ENCODE measurements at places on chromosomes 6 and 20.

- DNase-seq: no peak
Observed at GRCh38 chr6:110400208-110400607, 15.2 kb downstream of the DDO start.

- peak; percentile 51 for DNase-seq
Observed at GRCh38 chr6:26158581-26159356, 71.5 kb downstream of the HFE start.

GRCh38 chr6:124873066-124873410, 89.2 kb upstream of the RNF217 start:
- no peak for DNase-seq

- no peak for DNase-seq
Observed at GRCh38 chr6:130995783-130996447, 67.1 kb downstream of the EPB41L2 start.

DNA sequence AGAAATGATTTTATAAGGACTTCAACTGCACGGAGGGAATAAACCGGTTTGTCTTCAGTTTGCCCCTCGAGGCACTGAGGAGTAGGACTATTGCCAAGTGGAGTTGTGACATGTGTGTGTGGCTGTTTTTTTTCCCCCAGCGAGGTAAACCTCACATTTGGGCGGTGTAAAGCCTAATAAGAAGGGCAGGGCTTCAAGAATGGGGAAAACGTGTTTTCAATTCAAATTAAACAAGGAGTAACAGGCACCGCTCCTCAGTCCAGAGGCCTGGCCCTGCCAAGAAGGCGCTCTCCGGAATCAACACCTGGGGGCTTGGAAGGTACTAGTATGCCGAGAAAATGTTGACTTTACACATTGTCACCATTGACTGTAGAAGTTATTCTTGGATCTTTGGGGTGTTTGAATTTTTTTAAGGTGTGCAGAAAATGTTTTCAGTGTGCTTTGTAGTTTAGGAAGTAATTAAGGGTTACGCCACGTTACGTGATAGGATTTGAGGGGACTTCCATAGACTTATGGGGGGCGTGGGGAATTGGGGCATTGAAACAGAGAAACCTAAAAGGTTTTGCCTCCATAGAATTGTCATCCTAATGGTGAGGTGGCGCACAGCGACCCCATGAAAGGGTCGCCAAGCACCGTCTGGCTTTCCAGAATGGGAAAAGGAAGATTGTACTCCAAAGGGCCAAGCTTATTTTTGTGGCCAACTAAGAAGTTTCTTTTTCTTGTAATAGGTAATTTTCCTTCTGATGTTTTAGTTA, 791 bp downstream of the ADGRG6 start:
- no peak for DNase-seq

DNA sequence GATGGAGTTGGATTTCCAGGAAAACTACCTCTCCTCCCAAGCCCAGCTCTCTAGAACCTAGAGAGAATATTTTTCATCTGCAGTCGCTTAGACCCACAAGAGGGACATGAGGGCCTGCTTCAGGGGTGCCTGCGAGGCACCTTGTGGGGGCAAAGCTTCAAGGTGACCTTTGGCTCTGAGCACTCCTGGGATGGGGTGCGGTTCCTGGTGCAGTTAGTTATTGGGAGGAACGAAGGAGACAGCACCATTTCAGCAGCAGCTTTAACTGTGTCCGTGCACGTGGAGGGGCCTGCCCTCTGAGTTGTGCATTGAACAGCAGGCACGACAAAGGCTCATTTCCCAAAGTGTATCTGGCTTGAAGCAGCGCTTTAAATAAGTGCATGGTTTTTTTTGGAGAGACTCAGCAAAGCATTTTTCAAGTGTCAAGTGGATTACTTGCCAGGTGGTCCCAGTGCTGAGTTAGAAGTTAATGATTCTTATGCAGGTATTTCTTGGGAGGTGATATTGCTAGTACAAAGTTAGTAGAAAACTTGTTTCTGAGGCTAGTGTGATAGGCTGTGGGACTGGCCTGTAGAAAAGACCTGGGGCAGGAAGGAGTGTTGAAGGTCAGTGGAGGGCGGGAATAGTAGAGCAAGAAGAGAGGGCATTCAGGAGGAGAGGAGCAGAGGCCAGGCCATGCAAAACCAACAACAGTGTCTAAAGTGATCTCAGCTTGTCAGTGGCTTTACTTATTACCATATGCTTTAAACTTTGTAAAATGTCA, 3.8 kb downstream of the IGF2R start:
- no peak for DNase-seq

DNA sequence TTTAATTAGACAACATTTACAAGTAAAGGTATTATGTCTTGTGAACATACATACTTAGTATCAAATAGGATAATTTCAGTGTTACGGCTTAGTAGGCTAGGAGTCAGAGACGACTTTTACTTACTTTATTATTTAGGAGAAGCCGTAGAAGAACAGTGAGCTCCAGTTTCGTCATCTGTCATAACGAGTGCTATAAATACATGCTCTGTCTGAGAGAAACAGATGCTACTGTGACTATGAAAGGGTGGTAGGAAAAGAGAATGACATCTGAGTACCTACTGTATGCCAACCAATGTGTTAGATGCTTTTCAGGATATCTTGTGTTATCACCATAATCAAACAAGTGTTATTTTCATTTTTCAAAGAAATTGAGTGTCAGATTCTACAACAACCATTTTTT, 119.0 kb downstream of the EYA4 start:
- no peak for DNase-seq

DNA sequence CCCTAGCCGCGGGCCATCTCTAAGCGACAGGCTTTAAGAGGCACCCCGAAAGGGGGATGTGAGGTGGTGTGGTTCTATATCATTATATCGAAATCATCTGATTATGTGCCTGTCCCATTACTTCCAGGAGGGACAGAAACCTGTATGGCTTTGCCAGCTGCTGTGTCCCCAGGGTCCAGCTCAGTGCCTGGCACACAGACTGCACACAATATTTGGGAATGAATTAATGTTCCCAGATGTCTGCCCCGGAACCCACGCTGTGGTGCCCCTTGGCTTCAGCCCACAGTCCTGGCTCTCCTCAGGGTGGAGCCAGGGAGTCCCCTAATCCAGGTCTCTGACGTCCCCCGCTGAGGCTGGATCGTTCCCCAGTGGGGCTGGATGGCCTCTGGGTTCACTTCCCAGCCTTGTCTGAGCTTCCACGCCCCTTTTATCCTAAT, 8.9 kb upstream of the AHCY start:
- DNase-seq: no peak

DNA sequence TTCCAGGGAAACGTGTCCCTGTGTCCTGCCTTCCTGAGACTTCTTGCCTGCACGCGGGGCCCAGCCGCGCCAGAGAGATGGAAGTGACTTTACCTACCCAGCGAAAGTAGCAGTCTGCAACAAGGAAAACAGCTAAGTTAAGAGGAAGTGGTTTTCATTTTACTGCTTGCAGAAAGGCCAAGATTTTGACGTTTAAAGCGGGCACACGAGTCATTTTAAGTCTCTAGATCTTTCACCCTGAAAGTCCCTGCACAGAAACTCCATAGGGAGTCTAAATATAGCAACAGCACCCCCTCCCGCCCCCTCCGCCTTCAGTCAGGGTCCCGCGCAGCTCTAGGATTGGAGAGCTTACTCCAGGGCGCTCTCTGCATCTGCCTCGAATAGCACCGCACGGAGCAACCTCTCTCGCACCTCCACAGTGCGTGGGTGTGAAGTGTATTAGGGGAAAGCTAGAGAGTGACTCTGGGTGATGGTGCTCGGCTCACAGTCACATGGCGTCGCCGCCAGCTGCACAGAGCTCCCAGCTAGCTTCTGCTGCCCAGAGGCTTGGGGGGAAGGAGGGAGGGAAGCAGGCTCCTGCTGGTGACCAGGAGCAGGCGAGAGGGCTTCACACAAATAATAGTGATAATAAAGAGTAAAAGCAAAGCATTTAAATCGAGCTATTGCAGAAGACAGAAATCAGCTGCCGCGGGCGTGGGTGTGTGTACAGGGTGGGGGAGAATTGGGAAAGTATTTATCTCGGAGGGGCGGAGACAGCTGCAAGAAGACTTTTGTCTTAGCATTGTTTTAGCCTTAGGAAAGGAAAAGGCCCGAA, 1.8 kb upstream of the KCNQ5 start:
- DNase-seq: peak; percentile 48

DNA sequence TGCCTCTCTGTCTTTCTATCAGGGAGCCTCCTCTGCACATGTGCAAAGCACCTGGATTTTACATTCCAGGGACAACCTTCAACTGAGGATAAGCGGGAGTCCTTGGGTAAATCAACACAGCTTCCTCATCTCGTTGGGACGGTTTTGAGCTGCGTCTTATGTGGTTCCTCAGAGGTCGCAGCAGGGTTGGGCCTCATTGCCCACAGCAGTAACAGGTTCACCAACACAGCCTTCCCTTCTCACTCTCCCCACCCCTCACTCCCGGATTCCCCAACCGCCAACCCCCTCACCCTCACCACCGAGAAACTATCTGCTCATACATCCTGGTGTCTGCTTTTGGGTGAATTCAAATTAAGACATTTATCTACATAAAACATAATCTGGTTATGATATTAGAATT, 155.8 kb upstream of the GGTLC1 start:
- DNase-seq: no peak

- no peak for DNase-seq
Observed at GRCh38 chr20:41406353-41406752, 39.7 kb upstream of the EMILIN3 start.

- no peak for DNase-seq
Observed at GRCh38 chr6:34243901-34244884, 4.6 kb downstream of the SMIM29 start.

DNA sequence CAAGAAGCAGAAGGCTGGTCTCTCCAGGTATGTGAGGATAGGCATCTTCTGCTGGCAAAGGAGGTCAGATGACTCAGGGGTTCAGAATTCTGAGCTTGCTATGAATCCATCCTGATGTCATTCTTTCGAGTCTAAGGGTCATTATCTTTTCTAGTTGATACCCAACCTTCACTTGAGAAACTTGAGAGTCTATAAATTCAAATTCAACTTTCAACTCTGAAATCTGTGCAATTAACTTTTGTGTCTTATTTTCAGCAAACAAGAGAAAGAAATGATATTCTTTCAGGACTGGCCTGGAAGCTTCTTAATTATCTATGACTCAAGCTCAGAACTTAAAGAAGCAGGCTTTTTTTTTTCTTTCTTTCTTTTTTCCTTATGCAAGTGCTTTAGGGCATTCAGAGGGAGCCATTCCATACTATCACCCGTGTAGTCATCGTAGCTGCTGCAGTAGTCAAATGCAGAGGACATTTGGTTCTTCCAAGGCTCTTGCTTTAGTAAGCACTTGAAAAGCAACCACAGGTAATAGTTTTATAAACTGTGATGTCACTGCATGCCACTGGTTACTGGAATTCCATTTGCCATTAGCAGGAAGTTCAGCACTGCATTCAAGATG, 93.0 kb downstream of the ADTRP start:
- no peak for DNase-seq

DNA sequence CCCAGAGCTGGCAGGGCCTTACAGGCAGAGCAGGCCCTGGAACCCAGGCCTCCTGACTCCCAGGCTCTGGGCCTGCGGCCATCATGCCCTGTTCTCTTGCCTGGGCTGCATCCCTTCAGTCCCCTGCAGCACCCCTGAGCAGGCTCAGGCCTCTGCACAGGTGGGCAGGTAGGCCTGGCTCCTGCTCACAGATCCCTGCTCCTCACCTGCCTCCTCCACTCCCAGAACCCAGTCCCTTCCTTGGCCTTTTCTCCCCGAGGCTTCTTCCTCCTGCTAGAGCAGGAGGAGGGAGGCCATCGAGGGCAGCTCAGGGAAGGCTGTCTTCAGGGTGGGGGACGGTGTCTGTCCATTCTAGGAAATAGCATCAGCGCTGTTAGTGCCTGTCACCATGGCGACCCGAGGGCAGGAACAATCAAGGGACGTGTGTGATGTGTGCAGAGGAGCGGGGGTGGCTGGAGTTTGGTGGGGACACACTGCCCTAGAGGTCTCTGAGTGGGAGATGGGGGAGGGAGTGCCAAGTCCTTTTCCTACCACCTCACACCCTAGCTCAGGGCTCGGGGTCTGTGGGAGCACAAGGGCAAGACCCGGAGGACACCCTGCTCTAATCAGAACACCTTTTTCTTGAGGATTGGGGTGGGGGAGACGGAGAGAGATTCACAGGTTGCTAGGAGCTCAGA, 26.6 kb downstream of the GLP1R start:
- DNase-seq: no peak

Measured in activated CD4-positive, alpha-beta T cell treated with anti-CD3 and anti-CD28 coated beads, Interleukin-2, amount 50 U/mL, for 1 hour (primary cell).